Natural killer cell treated with Interleukin-12 subunit alpha and Interleukin-12 subunit beta and Interleukin-15 and Interleukin-18, amount 100 ng/mL, for 72 hours (primary cell): ENCODE measurements at places on chromosomes 1 and 21. TPM values are rescaled to one million over a fixed set of nuclear protein-coding genes. Genes with fewer than 3 reads are reported as not detected.

S100A7 gene
- total RNA-seq: not detected

DPM3 gene
- total RNA-seq: 26.0 TPM

GRCh38 chr1:115329965-115330364 lies 8.1 kb downstream of the NGF start:
- no peak for DNase-seq

DNA sequence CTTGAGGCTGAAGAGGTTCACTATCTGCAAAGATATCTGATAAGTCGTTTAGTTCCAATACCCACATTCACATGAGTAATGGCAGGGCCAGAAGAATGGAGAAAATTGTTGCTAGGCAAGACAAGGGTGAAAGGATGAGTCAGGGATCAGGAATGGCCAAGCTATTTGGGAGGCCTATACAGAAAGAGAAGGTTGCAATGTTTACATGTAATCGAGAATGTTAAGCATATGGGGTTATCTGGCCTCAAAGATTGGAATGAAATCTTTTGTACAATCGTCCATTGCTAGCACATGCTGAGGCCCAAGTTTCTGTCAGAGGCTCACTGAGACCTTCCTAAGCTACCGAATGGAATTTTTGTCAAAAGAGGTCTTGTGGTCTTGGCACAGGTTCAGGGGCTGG lies 299.9 kb upstream of the PLD5 start:
- DNase-seq: no peak

GRCh38 chr1:200954434-200954833 lies 59.7 kb downstream of the INAVA start:
- no peak for DNase-seq

DNA sequence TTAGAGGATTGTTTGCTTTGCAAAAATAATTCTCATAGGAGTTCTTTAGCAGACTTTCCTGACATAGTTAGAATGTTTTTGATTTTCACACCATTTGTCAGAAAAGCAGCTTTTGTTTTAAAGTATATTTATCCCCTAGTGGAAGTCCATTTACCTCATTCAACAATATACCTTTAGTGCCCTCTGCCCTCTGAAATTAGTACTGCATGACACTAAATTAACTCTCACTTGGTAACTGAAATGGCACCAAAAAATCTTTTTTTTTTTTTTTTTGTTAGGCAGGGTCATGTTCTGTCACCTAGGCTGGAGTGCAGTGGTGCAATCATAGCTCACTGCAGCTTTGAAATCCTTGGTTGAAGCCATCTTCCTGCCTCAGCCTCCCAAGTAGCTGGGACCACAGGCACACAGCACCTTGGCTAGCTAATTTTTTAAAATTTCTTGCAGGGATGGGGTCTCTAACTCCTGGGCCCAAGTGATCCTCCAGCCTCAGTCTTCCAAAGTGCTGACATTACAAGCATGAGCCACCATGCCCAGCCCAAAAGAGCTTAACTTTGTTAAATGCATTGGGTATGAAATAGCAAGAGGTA lies 13.6 kb downstream of the LRRC42 start:
- no peak for DNase-seq

GRCh38 chr1:21871943-21872342 lies 59.9 kb downstream of the LDLRAD2 start:
- DNase-seq: no peak

- no peak for DNase-seq
Observed at GRCh38 chr1:20496241-20496661, 10.2 kb upstream of the CAMK2N1 start.

DNA sequence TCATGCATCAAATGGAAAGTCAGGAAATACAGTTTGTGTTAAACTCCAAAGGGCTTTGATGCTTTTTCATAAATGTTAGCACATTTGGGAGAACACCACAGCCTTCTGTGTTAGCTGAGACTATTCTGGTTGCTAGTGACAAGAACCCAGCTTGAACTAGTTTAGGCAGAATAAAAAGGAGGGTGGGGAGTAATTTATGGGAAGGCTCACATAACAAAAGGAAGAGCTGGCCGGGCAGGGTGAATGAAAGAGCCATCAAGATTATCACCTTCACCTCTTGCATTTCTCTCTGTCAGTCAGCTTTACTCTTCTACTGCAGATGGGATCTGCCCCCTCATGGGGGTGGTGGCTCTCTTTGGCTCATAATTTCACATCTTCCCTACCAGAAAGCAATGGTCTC lies 75.4 kb upstream of the VTCN1 start:
- DNase-seq: no peak

- no peak for DNase-seq
Observed at GRCh38 chr1:181383695-181384094, 99.6 kb upstream of the CACNA1E start.

GRCh38 chr1:209456878-209457277 lies 126.6 kb upstream of the CAMK1G start:
- DNase-seq: no peak

NOS1AP gene
- total RNA-seq: not detected

GRCh38 chr1:58896246-58897183 lies 112.7 kb upstream of the JUN start:
- DNase-seq: no peak

SLC30A10 gene
- not detected for total RNA-seq
